NCI-H1417 treated with DMSO at 0.1 percent for 48 hours (cell line): ENCODE measurements at places on chromosomes 2 and 18.

GRCh38 chr2:19358242-19359020 is at the start of gene OSR1:
Gene OSR1 (minus strand): TSS chr2:19358623. CDS start chr2:19353805, 4,818 bp downstream.
- DNase-seq = no peak

- DNase-seq = no peak
These were observed 7.8 kb upstream of the RBMS1 start for GRCh38 chr2:160501370-160501769.

GRCh38 chr2:122194546-122194945 is 439.1 kb downstream of the TSN start:
- DNase-seq = no peak

DNA sequence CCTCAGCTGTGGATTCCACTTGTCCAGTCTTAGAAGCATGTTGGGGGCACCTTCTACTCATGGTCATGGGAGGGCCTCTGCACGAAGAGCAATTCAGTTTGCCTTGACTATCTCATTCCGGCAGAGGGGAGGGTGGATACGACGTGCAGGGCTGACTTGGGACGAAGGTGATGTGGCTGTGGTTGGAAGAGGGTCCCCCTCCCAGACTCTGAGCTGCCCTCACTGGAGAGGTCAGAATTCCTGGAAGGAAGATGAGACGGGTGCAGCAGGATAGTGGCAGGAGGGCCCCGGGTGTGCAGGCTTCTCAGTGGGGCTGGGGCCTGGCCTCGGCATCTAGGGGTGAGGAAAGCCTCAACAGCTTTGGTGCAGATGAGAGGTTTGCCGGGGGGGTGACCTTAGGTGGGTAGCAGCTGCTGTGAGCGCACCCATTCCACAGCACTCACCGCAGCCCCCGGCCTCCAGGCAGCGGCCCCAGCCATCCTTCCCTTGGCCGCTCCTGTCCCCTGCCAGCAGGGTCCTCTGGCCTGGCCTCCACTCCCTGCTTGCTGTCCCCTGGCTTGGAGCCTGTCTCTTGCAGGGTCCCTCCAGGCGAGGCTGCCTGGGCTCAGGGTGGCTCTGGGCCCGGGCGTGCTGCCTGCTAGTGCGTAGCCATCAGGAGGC is 3.2 kb downstream of the RNPEPL1 start:
- DNase-seq = no peak

GRCh38 chr2:162926501-162926900 is 87.9 kb upstream of the KCNH7 start:
- DNase-seq = no peak

DNA sequence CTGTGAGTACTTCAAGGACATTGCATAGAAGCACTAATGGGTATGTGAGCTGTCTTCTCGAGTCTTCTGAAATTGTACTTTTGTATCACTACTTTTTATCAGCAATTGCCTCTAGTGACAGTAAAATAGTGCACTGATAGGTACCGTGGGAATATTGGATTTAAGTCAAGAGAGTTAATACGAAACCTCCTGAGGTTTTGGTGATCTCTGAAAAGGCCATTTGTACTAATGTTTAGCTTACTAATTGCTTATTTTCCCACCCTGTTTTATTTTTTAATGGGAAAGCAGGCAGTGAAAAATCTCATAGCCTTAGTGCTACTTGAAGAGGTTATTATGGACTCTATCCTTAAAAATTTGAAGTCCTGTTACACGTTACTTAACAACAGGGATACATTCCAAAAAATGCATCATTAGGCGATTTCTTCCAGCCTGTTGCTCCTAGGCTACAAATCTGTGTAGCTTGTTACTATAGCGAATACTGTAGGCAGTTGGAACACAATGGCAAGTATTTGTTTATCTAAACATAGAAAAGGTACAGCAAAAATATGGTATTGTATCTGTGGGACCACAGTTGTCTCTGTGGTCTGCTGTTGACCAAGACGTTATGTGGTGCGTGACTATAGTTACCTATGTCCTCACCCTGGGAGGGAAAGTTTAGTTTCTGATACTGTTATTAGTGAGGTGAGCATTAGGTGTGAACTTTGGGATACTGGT is 65.9 kb downstream of the CAB39 start:
- no peak for DNase-seq

DNA sequence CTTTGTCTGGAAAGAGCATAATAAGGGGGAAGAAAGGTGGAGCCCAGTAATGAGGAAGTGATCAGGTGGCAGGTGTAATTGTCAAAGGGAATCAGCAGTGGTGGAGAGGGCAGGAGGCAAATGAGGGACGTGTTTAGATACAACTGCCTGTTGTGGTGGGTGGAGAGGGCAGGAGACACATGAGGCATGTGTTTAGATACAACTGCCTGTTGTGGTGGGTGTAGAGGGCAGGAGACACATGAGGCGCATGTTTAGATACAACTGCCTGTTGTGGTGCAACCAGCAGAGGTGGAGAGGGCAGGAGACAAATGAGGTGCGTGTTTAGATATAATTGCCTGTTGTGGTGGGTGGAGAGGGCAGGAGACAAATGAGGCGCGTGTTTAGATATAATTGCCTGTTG is 173.1 kb downstream of the ANKRD30B start:
- DNase-seq = no peak

GRCh38 chr2:199160677-199161465 is 296.9 kb downstream of the SATB2 start:
- DNase-seq = no peak

DNA sequence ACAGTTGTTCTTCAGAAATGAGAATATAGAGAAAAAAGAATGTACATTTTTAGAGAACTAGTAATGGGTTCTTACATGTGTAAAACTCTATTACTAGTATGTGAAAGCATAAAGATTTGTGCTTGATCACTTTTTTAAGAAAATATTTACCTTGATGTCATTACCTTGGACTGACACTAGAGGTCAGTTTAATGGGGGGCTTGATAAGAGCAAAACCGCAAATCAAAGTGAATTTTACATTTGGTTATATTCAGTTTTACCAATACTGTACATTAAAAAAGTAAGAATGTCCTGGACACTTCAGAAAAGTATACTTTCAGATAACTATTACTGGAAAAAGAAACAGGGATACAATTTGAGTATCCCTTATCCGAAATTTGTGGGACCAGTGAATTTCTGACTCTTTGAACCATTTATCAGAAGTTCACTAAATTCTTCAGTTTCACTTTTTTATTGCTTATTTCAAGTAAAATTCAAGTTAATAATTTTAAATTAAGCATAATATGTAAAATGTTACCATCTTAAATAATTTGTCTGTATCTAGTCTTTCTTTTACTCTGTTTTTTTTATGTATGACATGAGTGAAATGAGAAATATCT is 1149.5 kb downstream of the DSC3 start:
- DNase-seq = no peak
